HFF-Myc (cell line): ENCODE measurements at places on chromosomes 6 and 20.

DNA sequence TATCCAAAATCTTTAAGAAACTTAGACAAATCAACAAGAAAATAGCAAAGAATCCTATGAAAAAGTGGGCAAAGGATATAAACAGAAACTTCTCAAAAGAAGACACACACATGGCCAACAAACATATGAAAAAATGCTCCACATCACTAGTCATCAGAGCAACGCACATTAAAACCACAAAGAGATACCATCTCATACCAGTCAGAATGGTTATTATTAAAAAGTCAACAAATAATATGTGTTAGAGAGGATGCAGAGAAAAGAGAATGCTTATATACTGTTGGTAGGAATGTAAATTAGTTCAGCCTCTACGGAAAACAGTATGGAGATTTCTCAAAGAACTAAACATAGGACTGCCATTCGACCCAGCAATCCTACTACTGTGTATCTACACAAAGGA, 212.0 kb upstream of the DTNBP1 start:
- no peak for DNase-seq

DNA sequence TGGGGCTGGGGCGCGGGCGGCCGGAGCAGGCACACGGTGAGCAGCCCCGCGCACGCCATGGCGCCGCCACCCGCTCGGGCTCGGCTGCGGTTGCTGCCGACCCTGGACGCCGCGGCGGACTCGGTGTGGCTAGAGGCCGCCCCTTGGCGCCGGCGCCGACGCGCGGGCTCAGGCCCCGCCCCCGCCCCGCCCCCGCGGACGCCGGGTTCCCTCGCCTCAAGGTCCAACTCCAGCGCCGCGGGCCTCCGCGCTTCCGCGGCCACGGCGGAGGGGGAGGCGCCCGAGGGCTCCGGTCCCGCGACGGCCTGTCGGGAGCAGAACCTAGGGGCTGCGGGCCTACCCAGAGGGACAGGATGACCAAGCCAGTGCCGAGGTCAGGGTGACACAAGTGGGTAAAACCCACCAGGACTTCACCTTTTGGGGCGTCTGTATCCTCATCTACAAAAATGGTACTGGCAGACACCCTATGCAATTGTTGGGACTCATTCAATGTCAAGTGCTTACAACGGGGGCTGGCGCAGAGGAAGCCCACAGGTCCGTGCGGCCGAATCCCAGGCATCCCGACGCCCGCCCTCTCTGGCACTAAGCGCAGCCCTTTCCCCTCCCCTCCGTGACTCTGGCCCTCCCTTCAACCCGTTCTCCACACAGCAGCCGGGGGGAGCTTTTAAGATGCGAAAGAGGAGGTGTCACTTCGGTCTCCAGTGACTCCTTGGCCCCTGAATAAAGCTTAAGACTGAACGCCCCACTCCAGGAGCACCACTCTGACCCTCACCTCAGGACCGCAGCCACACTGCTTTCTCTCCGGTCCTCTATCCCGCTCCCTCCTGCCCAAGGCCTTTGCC, at the start of gene NECAB3:
Gene NECAB3 (minus strand): TSS at position 135 of the 842 bp plus-strand sequence. CDS start 76 bp downstream, at position 59.
- DNase-seq, result no peak

GRCh38 chr20:63911176-63911575, 16.2 kb downstream of the DNAJC5 start:
- DNase-seq, result no peak

DNA sequence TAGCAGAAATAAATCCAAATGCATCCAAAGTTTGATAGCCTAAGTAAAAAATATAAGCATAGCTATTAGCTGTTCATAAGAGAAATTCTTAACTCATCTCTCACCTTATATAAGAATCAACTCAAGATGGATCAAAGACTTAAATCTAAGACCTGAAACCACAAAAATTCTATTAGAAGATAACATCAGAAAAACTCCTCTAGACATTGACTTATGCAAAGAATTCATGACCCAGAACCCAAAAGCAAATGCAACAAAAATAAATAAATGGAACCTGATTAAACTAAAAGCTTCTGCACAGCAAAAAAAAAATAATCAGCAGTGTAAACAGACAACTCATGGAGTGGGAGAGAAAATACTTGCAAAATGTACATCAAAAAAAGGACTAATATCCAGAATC, 184.3 kb downstream of the TFAP2A start:
- no peak for DNase-seq

DNA sequence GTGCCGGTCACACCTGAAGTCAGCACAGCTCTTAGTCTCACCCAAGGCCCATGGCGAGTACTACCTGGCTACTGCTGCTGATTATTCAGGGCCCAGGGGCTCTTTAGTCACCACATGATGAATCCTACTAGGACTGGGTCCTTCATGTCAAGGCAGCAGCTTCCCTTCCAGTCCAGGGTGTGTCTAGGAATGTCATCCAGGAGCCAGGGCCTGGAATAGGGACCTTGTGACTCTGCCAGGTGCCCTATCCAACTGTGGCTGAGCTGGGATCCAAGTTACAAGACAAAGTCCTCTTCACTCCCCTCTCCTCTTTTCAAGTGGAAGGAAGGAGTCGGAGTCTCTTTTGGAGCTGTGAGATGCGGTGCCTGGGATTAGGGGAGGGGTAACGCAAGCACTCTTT, 85.5 kb downstream of the CFAP61 start:
- no peak for DNase-seq

DNA sequence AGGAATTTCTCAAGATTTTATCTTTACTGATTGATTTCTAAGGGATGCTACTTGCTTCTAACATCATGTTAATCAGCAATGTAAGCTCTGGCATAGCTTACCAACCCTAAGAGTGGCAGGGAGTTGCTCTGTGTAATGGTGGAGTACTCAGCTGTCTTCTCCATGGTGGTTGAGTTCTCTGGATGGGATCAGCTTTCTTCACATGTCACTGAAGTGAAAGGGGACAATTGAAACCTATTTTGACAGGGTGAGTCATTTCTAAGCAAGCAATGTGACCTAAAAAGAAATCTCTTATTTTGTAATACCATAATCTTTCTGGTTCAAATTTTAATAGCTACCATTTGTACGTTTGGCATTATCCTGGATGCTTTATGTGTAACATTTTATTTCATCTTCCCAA, 430.4 kb downstream of the GJA1 start:
- DNase-seq, result no peak

DNA sequence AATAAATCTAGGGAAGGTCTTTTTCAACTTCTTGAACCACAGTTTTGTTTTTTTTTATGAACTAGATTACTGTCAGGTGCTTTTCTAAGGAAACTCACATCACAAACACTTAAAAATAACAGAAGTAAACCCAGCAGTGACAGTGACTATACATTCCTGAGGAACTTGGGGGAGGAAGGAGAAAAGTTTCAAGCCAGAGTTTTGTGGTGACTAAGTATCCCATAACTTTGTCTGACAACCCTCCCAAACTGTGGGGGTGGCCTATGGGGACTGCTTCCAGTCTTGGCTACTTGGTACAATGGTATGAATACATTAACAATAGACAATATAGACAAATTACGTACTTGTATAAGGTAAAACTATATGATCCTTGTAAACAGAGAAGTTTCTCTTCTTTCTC, 202.5 kb upstream of the MAN1A1 start:
- DNase-seq, result no peak

GRCh38 chr6:141540207-141540606, 592.5 kb upstream of the GJE1 start:
- DNase-seq, result no peak

DNA sequence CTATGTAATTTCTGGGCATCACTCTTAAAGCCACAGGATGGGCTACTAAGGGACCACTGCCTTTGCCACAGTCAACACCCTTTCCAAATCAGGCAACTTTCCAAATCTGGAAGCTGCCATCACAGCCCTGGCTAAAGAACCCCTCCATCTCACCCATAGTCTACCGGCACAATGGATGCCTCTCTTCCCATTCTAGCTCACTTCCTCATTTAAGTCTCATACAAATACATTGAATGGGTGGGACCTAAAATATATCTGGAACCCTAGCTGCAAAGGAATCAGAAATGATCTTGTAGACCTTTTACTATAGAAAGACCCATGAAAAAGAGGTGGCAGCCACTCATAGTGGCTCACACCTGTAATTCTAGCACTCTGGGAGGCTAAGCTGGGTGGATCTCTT, 3.3 kb upstream of the TREML4 start:
- DNase-seq, result no peak

GRCh38 chr6:14865531-14866100, 380.3 kb upstream of the JARID2 start:
- no peak for DNase-seq

- no peak for DNase-seq
Measured at GRCh38 chr6:89239338-89239737, 22.2 kb upstream of the GABRR1 start.

DNA sequence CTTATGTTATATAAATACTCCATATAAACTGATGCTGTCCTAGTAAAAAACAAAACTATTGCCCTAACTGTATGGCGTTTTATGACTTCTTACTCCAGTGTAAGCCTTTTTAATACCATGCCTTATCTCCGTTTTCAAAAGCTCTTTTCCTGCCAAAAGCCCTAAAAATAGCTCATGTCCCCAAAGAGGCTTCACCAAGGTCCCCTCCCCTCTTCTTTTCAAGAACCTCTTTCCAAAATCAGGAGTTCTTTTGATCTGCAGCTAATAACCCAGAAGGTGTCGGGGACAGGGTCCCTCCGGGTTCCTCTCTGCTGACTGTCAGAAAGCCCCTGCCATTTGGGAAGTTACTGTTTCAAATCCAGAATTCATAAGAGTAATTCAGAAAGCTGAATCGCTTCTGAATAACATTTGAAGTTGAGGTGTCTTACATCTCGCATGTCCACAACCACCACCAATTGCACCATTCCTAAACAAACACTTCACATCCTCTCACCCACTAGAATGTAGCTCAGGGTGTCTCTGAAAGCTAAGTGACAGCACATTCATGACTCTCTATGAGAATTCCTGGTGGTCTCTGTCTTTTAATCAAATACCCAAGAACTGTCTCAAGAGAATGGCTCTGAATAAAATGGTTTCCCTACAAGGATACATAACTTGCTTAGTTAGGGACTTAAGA, 13.3 kb downstream of the TASP1 start:
- no peak for DNase-seq

DNA sequence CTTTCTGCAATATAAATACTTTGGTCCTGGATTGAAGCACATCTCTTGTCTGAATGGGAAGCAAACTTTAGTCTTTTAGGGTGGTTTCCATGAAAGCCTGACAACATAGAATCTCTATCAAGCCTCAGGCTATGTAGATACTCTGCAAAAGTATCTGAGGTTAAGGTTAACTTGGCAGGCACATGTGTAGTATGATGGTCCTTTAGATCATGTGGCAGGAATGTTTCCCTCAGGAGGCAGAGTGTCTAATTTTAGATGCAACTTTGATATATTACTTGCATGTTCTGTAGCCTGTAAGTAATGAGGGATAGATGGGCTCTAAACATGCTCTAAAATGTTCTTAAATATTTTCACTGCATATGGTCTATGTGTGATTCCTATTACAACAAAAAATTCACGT, 8.2 kb downstream of the MYB start:
- DNase-seq, result no peak

DNA sequence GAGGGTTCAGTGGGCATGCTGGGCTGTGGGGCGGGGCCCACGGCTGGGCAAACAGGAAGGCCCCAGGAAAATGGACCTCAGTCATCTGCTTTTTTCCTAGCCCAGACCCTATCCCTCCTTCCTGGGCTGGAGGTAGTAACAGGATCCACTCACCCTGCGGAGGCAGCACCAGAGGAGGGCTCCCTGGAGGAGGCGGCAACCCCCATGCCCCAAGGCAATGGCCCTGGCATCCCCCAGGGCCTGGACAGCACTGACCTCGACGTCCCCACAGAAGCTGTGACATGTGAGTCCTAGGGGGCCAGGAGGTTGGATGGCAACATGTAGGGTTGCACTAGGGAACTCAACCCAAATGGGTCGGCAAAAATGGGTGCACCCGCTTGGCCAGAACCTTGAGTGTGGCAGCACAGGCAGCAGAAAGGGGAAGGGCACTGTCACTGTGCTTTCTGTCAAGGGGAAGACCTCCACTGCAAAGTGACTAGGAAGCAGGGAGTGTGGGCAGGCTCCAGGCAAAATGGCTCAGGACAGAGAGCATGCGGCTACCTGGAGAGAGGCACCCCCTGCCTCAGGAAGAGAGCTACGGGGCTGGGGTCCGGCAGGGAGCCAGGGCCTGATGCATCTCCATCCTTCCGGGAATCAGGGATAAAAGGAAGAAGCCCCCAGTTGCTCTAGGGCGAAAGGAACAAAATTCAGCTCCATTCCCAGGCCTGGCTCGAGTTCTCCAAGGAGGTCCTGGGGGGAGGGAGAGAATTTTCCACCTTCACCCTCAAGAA, 7.9 kb downstream of the MDFI start:
- DNase-seq, result no peak

GRCh38 chr20:25376886-25377285, 13.7 kb downstream of the ABHD12 start:
- DNase-seq, result no peak

- no peak for DNase-seq
Measured at GRCh38 chr20:603116-603640, 6.9 kb downstream of the TCF15 start.

DNA sequence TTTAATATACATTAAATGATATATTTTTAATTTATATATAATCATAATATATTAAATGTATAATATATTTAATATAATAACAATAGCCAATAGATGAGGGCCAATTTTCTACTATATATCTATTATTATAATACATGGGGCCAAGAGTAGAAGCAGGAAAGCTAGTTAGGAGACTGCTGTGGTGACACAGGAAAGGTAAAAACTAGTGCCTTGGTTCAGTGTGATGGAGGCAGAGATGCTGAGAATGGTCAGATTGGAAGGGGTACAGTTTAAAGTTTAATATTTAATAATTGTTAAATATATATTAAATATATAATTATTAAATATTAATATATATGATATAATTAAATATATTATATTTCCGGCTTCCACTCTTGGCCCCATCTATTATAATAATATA, 102.9 kb upstream of the RNF217 start:
- no peak for DNase-seq

- DNase-seq, result no peak
Measured at GRCh38 chr6:20706939-20707485, 172.8 kb downstream of the CDKAL1 start.

DNA sequence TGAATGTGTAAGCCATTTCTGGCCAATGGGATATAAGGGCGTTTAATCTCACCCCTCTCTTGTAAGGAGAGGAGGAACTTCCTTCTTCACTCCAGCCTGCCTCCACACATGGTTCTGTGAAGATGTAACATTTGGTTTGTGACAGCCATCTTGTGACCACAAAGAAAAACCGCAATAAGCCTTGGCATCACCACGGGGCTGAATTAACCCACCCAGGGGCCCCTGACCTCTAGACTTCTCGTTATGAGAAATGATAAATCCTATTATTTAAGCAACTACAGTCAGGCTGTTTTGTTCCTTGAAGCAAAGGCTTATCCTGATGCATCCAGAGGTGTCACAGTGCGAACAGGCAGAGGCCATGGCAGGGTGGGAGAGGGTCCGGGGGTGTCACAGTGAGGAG, 139.7 kb downstream of the CDC5L start:
- no peak for DNase-seq

DNA sequence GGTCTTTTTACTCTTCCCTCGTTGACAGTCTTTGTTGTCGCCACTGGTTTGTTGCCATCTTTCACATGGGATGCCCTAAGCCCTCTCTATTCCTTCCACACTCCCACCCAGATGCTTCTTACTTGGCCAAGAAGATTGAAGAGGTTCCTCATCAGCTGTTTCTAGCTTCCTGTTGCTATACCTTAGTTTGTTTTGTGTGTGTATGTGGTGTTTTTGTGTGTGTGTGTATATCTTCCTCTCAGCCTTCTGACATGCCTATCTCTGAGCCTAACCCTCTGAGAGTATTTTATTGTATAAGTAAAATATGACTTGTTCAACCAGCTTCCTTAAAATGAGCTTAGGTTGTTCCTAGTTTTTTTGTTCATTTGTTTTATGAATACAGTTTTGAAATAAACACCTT, 35.9 kb downstream of the ENPP1 start:
- no peak for DNase-seq

- DNase-seq, result no peak
Measured at GRCh38 chr6:149899486-149899885, 1.6 kb upstream of the RAET1E start.
